ENCODE measurements at places on chromosomes 12 and 14.

- no peak for DNase-seq
These were observed 81.7 kb downstream of the CHGA start for GRCh38 chr14:93004699-93005082.

- no peak for DNase-seq
These were observed 133.1 kb downstream of the PRIMA1 start for GRCh38 chr14:93655078-93655750.

- no peak for DNase-seq
These were observed 32.9 kb upstream of the IGF1 start for GRCh38 chr12:102513272-102513671.

DNA sequence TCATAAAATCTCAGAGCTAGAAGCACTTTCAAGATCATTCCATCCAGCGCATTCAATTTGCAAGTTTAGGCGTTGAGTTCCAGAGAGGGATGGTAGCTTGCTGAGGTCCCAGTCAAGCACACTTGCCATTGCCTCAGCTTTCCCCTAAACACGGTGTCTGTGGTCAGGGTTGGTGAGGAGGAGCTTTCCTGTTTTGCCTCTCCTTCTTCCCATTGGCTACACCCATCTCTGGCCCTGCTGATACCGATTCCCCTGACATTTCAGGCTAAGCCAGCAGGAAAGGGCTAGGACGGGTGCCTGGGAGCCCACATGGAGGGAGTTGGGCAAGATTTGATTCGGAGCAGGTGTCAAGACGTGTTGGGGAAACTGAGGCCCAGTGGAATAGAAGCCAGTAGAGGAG, 9.1 kb downstream of the NFATC4 start:
- DNase-seq = no peak

DNA sequence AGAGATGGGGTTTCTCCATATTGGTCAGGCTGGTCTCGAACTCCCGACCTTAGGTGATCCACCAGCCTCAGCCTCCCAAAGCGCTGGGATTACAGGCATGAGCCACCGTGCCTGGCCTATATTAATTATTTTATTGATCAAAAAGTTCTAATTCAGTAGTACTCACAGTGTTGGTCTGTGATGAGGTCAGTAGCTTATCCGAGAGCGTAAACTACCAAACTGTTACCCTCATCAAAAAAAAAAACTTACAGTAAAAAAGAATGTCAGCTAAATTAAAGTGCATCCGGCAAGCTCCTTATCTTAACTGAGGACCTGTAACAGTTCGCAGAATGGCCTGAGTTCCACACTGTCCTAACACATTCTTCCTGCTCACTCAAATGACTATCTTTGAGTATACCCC, 228.2 kb downstream of the SOX5 start:
- DNase-seq = no peak

GRCh38 chr12:103386451-103386850, 109.3 kb downstream of the C12orf42 start:
- no peak for DNase-seq

GRCh38 chr14:100350276-100350926, 27.3 kb downstream of the SLC25A47 start:
- DNase-seq = no peak

GRCh38 chr12:88638966-88639760, 58.9 kb upstream of the KITLG start:
- no peak for DNase-seq

- no peak for DNase-seq
These were observed 35.0 kb downstream of the ITPR2 start for GRCh38 chr12:26798023-26798422.

DNA sequence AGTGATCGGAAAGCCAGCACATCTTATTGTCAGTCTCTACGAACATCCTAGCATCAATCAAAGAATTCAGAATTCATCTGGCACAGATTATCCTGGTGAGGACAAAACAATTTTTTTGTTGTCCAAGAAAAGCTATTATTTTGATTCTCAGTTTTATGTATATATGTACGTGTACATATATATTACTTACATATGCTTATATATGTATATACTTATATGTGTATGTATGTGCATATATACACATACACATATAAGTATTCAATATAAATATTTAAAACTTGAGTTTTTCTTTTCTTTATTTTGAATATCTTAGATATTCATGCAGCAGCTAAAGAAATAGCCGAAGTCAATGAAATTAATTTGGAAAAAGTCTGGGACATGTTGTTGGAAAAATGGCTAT, 77.9 kb downstream of the KNTC1 start:
- DNase-seq = no peak

- no peak for DNase-seq
These were observed 1.8 kb upstream of the GCN1 start for GRCh38 chr12:120196363-120196762.

DNA sequence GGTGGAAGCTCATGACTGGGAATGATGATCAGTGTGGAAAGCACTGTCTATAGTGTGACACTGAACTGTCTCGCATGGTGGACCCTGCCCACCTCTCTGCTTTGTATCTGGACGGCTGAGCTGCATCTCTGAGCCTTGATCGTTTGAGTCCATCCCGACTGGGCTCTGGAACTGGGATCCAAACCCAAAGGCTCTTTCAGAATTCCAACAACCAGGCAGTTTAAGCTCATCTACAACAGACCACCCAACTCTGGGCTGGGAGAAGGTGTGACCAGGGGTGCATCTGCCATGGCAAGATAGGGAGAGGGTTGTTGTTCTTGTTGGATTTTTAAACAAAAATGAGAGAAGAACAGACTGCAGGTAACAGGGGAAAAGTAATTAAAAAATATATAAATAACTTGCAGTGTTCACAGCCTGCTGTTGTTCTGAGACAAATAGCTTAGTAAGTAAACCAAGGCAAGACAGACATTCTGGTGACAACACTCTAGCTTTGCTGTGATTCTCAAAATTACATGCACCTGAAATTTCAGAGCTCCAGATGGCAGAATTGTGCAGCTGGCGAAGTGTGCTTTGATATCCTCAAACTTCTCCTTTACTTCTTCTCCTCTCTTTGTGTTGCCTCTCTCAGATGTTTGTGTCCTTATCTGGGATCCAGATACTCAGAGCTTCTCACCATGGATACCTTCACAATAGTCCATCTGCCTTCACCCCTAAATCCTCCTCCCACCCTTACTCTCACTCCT, 209.6 kb downstream of the EMP1 start:
- no peak for DNase-seq

DNA sequence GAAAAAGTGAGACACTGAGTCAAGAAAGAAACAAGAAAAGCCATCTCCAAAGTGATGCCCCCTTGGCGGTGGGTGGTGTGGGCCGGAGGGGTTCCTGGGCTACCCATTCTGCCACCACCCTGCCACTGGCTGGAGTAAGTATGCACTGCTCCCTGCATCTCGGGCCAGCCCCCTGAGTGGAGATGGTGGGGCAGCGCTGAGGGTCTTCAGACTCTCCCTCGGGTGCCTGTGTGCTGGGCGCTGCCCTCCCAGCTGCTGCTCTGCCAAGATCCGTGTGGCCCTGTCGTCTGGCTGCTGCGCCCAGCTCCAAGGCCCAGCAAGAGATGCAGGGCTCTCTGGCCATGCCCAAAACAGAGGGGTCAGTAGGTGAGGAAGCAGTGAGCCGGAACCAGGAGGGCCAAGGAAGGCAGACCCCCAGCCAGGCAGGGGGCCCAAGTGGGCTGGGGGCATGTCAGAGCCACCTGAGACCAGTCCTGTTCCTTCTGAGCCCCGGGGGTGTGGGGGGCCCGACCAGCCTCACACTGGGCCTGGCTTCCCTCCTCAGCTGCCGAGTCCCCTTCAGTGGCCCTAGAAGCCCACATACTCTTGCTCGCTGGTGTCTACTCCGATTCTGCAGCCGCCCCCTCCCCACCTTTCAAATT, 5.2 kb downstream of the GPR132 start:
- no peak for DNase-seq

DNA sequence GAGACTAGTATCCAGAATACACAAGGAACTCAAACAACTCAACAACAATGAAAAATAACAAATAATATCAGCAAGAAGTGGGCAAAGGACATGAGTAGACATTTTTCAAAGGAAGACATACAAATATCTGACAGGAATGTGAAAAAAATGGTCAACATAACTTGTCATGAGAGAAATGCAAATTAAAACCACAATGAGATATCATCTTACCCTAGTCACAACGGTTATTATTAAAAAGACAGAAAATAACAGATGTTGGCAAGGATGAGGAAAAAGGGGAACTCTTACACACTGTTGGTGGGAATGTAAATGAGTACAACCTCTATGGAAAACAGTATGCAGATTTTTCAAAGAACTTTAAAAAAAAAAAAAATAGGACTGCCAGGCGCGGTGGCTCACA, 20.4 kb downstream of the VWF start:
- no peak for DNase-seq

GRCh38 chr12:93174473-93174872, 203.3 kb upstream of the NUDT4 start:
- no peak for DNase-seq

Measured in stimulated activated CD8-positive, alpha-beta memory T cell treated with anti-CD3 and anti-CD28 coated beads, Interleukin-2, amount 100 ng/mL, for 1 hour (primary cell).